AG09309 (cell line): ENCODE measurements at places on chromosomes 4 and X.

DNA sequence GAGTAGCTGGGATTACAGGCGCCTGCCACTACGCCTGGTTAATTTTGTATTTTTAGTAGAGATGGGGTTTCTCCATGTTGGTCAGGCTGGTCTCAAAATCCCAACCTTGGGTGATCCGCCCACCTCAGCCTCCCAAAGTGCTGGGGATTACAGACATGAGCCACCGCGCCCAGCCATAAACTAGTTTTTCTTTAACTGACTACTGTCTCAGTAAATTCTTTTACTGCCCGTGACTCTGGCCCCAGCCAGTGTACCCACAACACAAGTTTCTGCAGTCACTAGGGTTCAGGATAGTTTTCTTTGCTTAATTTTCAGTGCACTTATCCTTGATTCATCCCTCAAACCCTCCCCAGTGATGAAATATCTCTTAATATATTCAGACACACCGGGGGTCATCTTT lies 8.3 kb downstream of the SHROOM2 start:
- no peak for DNase-seq

DNA sequence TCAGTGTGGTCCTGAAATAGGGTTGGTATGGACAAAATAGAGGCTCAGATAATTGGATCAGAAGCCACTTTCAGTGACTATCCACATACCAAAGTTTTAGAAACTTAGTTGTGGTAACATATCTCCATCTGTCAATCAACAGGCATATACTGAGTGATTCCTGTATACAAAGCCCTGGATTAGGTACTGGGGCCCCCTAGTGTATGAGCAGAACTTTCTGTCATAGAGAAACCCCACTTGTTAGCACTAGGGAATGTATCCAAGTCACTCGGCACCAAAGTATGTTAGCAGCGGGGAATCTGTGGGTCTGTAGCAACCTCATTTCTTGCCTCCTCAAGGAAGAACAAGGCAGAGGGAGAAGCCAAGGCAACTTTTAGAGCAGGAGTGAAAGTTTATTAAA lies 50.7 kb downstream of the MAP7D3 start:
- DNase-seq: no peak

DNA sequence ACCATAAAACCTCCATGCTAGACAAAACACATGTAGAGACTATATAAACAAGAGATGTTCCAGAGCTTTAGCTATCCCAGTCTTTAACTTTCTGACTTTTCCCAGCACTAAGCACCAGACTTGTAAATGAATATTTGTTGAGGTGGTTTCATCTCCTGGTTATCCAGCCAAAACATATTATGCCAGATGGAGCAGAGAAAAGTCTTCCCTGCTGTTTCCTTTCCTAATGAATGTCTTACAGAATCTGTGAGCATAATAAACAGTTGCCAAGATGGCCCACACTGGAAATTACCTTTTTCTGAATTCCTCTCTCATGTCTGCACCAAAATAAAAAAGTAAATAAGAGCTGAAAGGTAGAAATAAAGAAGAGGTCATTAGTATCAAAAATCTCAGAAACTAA lies 159.2 kb downstream of the TECRL start:
- no peak for DNase-seq

DNA sequence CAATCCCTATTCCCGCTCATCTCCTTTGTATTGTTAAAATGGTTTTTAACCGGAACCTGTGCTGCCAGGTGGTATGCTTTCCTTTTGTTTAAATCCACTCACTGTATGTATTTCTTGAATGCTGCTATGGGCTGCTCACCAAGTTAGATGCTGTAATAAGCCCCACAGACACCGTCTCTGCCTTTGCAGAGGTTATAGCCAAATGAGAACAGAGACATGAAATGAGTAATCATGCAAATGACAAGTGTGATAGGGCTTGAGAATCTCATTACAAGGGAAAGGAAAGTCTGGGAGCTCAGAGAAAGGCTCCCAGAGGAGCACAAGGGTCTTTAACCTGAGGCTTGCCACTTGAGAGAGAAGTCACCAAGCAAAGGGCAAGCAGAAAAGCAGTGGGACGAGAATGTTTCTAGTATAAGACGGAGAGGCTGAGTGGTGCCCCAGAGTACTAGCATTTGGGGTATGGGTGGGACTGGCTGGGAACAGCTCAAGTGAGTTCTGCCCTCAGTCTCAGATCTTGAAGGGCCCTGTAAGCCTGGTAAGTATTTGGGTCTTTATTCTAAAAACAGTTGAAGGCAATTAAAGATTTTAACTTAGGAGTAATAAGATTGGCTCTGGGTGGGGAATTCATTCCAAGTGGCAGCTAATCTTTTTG lies 110.8 kb upstream of the H2AZ1 start:
- no peak for DNase-seq

GRCh38 chr4:20370274-20370673 lies 118.6 kb downstream of the SLIT2 start:
- DNase-seq: no peak

GRCh38 chr4:18049446-18049845 lies 27.9 kb upstream of the LCORL start:
- no peak for DNase-seq

- DNase-seq: no peak
Observed at GRCh38 chr4:76998251-76998901, 48.8 kb downstream of the SEPTIN11 start.

GRCh38 chr4:52144372-52144771 lies 93.3 kb downstream of the SPATA18 start:
- no peak for DNase-seq
